Activated CD8-positive, alpha-beta memory T cell treated with anti-CD3 and anti-CD28 coated beads for 1 hour (primary cell): ENCODE measurements at places on chromosomes 6 and 20.

- DNase-seq: no peak
Measured at GRCh38 chr20:41476013-41476441, 109.4 kb upstream of the EMILIN3 start.

DNA sequence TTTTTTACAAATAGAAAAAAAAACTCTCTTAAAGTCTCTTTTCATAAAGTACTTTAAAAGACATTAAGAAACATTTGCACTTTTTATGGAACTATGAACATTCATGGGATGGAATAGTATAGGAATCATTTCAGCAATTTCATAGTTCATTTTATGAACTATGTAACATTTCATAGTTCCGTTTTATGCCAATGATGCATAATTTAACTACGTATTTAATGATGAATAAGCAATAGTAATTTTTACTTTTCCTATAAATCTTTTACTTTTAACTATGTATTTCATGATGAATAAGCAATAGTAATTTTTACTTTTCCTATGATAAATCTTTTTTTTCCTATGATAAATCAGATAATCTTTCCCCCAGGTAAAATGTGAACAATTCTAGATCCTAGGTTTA, 47.7 kb downstream of the FAM184A start:
- DNase-seq: no peak

DNA sequence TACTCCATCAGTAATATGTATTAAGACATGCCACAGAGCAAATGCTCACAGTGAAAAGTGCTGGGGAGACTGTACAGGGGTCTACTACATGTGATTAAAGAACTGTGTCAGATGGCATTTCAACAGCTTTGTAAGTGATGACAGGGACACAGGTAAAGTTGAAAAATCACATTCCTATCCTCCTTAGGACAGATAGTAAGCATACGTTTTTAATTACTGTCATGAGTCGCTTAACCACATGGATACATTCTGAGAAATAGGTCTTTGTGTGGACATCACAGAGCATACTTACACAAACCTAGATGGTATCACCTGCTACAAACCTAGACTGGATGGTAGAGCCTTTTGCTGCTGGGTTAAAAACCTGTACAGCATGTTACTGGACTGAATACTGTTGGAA, 645.8 kb upstream of the AGPAT4 start:
- DNase-seq: no peak

- no peak for DNase-seq
Measured at GRCh38 chr20:41889126-41889843, 271.1 kb upstream of the CHD6 start.

DNA sequence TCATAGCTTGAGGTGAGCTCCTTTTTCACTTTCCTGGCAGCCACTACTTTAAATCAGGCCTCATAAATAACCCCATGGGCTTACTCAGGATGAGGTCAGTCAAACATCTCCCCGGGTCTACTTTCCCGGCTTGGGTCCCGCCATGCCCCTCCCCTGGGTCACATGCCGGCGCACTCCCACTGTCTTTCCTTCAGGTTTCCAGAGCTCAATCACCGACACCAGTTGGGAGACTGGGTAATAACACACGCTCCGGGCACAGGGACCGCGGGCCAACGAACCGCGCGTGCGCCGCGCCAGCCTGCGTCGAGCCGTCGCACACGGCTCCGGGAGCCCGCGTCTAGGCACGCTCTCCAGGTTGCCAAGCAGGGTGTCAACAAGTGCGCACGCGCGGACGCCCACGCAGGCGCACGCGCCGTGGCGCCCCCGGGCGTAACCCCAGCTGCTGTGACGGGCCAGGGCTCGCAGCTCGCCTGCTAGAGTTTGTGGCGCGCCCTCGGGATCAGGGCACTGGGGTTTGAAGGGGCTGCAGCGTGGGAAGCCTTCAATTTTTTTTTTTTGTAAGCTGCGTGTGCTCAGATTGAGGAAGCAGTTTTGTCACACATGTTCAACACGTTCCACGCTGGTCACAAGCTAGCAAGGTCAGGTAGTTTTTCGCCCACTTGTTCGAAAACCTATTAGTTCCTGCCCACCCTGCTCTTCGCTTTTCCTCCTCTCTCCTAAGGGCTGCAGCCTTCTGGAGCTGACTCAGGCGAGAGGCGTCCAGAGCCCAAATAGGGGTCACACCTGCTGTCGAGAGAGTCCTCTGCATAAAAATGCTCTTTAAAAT, 31.8 kb downstream of the TFAP2B start:
- DNase-seq: no peak

DNA sequence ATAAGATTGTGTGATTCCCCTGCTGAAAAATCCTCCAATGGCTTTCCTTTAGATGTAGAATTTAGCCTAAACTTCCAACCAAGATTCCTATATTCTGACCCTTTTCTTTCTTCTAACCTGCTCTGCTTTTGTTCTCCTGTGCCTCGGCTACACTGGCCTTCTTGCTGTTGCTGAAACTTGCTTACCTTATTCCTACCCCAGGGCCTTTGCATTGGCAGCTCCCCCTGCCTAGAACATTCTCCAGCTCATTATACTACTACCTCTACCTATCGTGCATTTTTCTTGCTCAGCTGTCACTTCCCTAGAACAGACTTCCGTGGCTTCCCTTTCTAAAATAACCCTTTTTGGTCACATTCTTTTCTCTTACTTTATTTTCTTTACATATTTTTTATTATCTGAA, 48.7 kb downstream of the PLCB4 start:
- DNase-seq: no peak

- DNase-seq: no peak
Measured at GRCh38 chr6:38078671-38079070, 259.1 kb downstream of the ZFAND3 start.

- no peak for DNase-seq
Measured at GRCh38 chr6:7749478-7749877, 23.6 kb downstream of the BMP6 start.

- no peak for DNase-seq
Measured at GRCh38 chr6:38212579-38212978, 393.1 kb downstream of the ZFAND3 start.

DNA sequence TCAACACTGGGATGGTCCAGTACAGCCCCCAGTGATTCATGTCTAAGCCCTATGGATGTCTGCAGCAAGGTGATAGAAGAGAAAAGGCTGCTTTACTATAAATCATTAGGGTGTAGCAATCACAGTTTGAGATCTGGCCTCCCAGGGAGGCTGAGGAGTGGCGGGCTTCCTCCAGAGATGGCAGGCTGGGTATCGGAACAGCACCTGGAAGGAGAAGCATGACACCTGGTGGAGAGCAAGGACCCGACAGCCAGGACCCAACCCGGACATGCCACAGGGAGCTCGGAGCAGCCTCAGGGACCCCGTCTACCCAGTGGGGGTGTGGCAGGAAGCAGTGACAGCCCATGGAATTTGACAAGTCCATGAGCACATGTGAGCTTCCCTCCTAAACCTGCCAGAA, 114.8 kb upstream of the CD93 start:
- no peak for DNase-seq

GRCh38 chr6:40287296-40287850, 299.8 kb downstream of the LRFN2 start:
- DNase-seq: no peak

GRCh38 chr6:1617466-1618310, 8.0 kb downstream of the FOXC1 start:
- no peak for DNase-seq

DNA sequence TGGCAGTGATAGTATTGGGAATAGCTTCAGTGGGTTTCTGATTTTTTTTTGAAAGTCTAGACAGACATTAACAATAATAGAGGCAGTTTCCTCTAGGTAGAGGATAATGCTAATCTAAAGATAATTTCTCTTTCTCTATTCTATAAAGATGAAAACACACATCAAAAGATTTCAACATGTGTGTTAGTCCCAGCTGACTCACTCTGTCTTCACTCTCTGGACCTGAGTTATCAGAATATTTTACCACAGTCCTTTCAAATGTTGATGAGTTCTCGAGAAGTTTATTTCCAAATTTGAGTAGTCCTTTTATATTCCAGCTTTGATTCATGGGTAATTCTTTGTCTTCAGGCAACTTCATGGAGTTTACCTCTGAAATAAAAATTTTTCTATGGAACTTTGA, 17.1 kb downstream of the RPRD1B start:
- DNase-seq: no peak

GRCh38 chr6:87993356-87993755, 54.3 kb upstream of the SPACA1 start:
- no peak for DNase-seq

- DNase-seq: no peak
Measured at GRCh38 chr6:47084610-47085009, 42.5 kb upstream of the ADGRF1 start.

DNA sequence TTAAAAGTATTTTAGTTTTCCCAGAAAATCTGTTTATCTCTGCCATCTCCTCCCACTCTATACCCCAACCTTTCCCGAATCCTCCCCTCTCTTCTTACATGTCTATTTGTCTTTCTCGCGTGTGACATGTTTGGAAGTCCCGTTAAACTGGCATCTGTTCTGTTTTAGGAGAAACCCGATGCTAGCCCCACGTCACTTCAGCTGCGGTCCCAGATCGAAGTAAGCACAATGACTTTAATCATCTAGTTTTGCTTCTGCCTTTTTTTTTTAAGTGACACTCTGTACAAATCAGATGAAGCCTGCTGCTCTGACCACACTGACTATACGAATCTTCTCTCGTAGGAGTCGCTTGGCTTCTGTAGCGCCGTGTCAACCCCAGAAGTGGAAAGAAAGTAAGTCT, 97.4 kb downstream of the SASH1 start:
- DNase-seq: no peak

GRCh38 chr6:37302086-37302686, 44.2 kb upstream of the TMEM217 start:
- DNase-seq: no peak

DNA sequence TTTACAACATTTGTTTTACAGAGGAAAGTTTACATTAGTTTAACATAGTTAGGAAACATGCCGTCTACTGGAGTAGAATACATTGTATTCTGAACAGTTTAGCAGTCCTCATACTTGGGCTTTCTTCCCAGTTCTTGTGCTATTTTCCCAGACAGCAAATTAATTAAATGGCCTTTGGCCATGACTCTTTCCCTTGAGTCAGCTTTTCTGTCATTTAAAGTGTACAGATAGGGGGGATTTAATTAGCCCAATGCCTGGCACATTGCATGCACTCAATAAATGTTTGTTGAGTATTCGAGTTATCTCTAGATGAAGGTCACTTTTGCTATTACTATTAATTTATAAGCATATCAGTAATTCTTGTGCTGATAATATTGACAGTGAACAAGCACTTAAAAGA, 1.6 kb downstream of the TMEM244 start:
- DNase-seq: no peak

GRCh38 chr6:121608270-121608669, 172.8 kb downstream of the GJA1 start:
- DNase-seq: no peak

GRCh38 chr6:88650029-88650619, 313.3 kb downstream of the RNGTT start:
- DNase-seq: no peak

DNA sequence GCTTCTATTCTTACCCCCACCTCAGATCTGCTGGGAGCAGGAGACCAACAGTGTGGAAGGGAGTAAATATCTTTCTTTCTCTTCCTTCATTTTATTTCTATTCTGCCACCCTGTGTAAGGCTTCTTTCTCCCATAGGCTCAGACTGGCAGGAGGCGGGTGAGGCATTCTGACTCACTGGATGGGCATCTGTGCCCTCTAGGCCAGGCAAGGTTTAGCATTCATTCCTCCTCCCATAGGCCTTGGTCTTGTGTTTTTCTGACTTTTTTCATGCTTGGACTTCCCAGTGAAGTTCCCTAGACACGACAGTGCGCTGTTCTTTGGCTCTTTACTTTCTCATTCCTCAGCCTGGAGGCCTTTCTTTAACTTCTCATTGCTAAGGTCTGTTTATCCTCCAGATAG, 235.2 kb downstream of the SYNE1 start:
- DNase-seq: no peak

GRCh38 chr6:47000842-47001241, 41.3 kb downstream of the ADGRF1 start:
- DNase-seq: no peak

- no peak for DNase-seq
Measured at GRCh38 chr6:140538926-140539325, 1164.5 kb upstream of the CITED2 start.

- no peak for DNase-seq
Measured at GRCh38 chr20:6623989-6624388, 143.5 kb upstream of the BMP2 start.

DNA sequence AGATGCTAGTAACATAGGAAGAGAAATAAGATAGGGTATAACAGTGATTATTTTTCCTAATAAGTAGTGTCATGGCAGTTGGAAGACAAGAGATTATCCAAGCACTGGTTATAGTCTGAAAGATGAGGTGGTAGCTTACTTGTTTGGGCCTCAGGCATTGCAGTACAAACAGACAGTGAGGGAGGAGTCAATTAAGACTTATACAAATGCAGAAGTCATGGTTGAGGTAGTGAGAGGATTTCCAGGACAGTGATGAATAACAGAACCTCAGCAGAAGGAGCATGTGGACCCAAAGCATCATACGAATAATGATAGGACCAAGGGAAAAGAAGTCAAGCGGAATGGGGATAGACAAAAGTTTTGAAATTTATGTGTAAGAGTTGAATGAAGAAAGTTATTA, 53.5 kb downstream of the HCRTR2 start:
- no peak for DNase-seq

- DNase-seq: no peak
Measured at GRCh38 chr6:12956991-12957320, 240.4 kb downstream of the PHACTR1 start.

DNA sequence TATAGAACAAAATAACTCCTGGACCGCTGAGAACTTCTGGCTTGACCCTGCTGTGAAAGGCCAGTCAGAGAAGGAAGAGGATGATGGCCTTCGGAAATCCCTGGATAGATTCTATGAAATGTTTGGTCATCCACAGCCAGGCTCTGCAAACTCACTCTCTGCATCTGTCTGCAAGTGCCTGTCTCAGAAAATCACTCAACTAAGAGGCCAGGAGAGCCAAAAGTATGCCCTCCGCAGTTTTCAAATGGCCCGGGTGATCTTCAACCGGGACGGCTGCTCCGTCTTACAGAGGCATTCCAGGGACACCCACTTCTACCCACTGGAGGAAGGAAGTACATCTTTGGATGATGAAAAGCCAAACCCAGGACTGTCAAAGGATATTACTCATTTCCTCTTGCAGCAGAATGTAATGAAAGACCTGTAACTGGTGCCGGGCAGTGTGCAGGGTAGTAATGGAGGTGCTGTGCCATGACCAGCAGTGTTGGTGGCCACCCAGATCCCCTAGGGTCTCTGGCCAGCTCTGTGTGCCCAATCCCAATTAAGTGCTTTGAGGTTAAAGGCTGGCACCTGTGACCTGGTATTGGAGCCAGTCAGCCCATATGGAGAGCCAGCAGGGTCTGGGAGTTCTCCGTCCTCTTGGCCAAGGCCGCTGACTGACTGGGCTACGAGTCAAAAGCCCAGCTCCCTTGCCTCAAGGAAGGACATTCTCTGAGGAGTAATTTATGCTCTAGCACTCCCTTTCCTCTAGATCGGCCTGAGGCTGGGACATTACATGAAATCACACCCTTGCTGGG, 87.1 kb downstream of the TRMT6 start:
- no peak for DNase-seq
